ENCODE measurements at places on chromosomes 4 and X.

GRCh38 chrX:29468911-29469494, 746.4 kb upstream of the MAGEB2 start:
- no peak for DNase-seq

DNA sequence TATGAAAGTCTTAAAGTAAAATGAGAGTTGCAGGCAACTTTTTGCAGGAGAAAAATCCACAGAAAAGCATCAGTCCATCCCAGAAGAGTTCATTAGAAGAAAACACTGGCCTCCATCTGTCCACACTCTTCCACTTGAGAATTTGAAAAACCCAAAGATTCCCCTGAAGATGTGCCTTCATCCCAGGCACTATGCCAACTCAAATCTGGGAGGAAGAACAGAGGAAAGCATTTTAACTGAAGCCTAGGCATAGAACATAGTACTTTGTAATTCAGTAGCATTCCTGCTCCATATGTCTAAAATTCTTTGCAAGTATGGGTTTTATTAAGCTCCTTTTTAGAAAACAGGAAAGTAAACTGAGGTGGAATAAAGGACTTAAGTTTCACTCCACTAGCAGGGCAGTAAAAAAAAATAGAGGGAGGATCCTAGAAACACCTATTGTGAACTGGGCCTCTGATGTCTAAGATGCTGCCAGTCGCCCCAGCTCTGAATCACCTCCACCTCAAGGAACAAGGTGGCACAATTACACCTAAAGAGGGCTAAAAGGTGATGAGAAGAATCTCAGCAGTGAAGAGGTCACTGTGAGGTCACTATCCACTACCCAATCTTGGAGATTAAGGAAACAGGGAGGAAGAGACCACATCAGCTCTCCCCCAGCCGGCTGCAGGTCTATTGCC, 141.9 kb upstream of the FAM241A start:
- no peak for DNase-seq

DNA sequence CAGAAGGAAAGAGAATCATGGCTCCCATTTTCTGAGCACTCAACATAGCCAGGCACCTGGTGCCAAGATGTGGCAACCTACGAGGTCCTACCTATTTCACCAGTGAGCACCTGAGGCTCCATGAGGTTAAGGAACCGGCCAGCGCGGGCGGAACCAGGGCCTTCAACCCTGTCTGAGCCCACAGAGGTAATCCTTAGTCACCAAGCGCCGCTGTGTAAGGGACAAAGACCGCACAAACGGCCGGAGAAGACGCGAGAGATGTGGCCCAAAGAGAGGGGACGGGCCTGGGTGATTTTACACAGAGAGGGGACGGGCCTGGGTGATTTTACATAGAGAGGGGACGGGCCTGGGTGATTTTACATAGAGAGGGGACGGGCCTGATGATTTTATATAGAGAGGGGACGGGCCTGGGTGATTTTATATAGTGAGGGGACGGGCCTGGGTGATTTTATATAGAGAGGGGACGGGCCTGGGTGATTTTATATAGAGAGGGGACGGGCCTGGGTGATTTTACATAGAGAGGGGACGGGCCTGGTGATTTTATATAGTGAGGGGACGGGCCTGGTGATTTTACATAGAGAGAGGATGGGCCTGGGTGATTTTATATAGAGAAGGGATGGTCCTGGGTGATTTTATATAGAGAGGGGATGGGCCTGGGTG, 114.2 kb downstream of the SMIM20 start:
- no peak for DNase-seq

DNA sequence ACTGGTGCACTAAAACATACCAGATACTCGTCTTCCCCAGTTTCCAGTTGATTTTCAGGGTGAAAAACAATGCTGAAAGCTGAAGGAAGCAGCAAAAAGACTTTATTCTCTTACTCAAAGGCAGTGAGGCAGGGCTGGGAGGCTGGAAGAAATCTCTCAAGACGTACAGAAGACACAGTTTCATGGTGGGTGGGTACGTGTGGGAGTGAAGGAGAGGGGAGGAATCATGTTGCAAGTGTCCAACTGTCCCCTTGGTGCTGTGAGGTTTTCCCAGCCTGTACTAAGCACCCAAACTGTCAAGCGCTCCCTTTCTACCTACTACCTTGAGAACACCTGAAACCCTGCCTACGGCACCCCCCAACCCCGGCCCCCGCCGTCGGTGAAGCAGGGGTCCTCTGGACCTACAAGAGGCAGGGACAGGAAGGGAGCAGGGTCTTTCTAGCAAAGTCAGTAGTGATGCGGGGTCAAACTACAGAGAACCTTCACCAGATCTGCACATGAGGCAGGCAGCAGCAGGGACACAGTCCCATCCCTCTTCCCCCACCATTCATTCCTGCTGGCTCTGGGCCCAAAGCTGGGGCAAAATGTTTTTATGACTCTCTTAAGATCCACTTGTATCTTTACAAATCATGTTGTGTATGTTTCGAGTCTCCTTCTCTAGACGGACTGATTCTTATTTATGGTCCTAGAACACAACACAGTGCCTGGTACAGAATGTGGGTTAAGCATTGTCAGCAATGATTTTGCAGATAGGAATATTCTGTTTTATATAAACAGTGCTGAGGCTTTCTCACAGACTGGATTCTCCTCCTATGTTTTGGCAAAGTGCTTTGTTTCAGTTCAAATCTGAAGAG, 2.4 kb upstream of the SETD7 start:
- DNase-seq: no peak

DNA sequence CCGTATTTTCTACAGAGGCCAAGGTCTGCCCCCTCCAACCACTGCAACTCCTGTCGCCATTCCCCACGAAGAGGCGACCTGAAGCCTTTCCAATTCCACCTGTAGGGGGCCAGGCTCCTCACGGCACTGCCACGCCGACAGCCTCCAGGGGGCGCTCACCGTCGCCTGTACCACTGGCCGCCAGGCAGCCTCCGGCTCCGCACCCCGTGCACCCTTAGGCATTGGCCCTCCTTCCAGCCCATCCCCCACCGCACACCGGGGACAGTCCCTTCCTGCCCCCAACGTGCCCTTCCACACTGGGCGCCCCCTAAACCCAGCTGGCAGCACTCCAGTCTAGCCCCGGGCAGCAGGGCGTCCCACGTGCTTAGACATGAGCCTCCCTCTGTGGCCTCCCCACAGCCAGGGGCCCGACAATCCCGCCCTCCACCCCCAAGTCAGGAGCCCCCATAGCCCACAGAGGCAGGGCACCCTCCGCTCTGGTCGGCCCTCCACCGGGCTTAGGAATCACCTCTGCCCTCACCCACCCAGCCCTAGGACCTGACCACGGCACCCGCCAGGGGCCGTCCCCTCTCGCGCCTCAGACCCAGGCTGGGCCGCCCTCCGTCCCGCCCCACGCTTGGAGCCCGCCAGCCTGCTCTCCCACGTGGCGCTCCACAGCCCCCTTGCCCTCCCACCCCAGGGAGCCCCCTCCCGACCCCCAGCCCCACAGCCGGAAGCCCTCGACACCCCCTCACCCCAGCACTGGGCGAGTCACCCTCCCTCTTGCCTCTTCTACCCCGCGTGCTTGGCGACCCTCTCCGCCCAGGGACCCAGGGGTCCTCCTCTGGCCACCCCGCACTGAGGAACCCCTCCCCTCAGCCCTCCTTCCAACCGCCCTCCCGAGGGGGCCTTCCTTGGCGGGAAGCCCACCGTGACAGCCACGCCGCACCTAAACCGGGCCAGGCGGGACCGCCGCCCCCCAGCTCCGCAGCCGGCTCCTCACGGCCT, 711 bp downstream of the PNMA6E start:
- DNase-seq: peak; percentile 59

GRCh38 chr4:15238720-15239119, 189.1 kb upstream of the C1QTNF7 start:
- DNase-seq: peak; percentile 37

GRCh38 chr4:61199873-61200186, 296 bp upstream of the ADGRL3 start:
- no peak for DNase-seq

- no peak for DNase-seq
Observed at GRCh38 chr4:88775529-88775928, 77.9 kb upstream of the NAP1L5 start.

DNA sequence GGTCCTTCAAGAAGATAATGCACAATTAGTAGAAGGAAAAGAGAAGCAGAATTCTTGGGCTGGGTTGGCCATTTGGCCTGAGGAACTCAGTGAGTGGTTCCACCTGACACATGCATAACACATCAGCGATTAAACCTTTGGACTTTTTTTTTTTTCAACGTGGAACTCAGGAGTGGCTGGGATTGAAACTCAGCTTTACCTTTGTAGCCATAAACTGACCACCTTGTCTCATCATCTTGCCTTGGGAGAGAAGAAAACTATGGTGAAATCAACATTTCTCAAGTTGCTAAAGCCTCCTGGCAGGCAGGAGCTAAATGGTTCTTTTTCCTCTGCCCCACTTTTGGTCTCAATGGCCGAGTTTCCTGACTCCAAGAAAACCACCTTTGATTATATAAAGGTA, 16.3 kb downstream of the PTTG2 start:
- DNase-seq: no peak

DNA sequence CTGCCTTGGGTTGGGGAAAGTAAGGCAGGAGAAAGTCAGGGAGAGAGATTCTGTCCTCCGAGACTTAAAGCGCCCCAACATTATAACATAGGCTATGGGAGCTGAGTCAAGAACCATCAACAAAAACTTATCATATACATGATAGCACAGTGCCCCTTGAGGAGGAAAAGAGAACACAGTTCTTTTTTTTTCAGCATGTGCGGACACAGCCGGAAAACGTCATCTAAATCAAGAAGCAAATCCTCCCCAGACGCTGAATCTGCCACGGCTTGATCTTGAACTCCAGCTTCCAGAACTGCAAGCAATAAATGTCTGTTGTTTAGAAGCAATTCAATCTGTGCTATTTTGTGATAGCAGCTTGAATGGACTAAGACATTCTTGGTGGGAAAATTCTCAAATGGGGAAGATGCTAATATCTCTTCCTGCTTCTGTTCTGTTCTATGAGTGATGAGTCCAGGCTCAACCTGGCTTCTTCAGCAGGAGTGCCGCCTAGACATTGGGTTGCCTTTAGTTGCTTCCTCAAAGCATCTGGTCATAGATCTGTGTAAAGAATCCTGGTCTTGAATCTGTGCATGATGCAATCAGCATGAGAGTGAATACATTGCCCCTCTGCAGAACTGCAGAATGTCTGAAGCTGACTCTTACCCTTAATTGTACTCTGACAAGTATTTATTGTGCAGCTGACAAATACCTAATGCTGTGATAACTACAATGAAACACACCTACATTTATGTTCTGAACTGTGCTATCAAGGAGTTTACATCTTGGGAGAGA, 549.8 kb upstream of the PRKX start:
- no peak for DNase-seq

- DNase-seq: no peak
Observed at GRCh38 chrX:13341491-13342101, 21.7 kb upstream of the ATXN3L start.

DNA sequence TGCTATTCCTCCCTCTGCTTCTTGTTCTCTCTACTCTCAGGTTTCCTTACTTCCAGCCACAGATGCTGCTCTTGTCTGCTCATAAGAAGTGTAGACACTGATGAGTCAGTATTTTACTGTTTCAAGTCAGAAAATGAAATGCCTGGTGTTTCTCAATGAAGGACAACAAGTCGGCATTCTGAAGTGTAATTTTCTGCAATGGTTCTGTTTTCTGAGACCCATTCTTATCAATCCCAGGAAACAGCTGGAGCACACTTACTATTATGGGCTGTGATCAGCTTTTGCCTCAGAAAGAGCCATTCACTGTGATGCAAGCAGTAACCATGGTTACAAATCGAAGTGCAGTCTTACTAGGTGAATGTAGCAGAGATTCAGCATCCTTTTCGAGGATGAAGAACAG, 42.0 kb downstream of the SLC4A4 start:
- DNase-seq: no peak

- no peak for DNase-seq
Observed at GRCh38 chr4:81845761-81846160, 374.1 kb upstream of the RASGEF1B start.

GRCh38 chrX:119401569-119401968, 2.4 kb downstream of the SLC25A43 start:
- DNase-seq: no peak

DNA sequence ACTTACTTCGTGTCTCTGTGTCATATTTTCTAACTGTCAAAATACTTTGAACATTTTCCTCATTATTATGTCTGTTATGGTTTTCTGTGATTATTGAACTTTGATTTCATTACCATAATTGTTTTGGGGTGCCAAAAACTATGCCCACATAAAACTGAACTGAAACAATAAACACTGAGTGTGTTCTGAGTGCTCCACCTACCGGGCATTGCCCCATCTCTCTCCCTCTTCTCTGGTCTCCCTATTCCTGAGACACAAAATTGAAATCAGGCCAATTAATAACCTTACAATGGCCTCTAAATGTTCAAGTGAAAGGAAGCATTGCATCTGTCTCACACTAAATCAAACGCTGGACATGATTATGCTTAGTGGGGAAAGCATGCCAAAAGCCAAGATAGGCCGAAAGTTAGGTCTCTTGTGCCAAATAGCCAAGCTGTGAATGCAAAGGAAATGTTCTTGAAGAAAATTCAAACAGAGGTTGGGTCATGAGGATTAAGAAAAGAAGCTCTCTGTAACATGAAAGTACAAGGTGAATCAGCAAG, 972.3 kb downstream of the PCDH7 start:
- peak; percentile 31 for DNase-seq

DNA sequence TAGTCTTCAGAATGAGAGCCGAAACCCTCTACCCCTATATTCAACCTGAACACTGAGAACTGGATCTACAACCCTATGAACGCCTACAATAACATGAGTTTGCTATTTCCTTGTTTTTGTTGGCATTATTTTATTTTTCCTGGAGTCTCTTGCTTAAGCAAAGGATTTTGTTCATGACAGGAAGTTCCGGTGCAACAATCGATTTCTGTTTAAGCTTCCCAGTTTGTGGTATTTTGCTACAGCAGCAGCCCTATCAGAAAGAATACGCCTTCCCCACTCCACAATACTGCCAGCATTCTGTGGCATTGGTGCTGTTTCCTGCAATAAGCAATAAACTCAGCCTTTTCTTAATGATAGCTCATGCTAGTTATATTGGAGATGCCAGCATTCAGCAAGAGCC, 60.9 kb downstream of the NPY5R start:
- no peak for DNase-seq

- DNase-seq: no peak
Observed at GRCh38 chr4:20983763-20984575, 283.7 kb downstream of the PACRGL start.

DNA sequence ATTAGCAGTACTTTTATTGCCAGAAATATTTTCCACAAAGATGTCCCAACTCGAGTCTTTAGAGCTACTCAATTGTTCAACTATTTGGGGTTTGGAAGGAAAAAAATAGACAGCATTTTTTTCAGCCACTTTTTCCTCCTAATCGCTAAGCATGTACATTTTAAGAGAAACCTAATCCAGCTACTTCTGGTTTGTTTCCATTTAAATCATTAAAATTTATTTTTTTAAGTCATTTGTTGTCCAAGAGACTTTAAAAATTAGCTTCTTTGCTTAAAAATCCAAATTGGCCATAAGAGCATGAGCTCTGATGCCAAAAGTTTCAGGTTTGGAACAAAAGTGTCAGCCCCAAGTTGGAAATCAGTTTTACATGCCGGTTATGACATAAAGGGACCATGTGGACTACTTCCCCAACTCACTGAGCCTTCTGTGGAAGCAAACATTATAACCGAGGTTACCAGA, 186.3 kb upstream of the INTU start:
- no peak for DNase-seq

Measured in adrenal gland (tissue), 19 donors.